AG09309 (cell line): ENCODE measurements at places on chromosomes 11 and 22.

DNA sequence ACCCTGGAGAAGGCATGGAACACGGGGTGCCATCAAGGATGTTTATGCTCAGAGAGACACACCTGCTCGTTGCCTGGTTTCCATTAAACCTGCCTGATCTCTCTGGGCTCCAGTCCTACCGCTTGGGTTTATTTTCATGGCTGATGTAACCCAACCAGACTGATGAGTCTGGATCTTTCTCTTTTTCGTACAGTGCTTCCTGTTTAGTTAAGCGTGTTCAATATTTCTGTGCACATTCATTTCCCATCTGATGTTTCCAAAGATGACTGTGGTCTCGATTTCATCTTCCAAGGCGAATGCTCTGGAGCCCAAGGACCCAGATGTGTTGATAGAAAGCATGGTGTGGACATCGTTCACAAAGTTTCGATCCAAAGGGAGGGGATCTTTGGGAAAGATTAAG, 84.3 kb downstream of the SNX19 start:
- DNase-seq: no peak

DNA sequence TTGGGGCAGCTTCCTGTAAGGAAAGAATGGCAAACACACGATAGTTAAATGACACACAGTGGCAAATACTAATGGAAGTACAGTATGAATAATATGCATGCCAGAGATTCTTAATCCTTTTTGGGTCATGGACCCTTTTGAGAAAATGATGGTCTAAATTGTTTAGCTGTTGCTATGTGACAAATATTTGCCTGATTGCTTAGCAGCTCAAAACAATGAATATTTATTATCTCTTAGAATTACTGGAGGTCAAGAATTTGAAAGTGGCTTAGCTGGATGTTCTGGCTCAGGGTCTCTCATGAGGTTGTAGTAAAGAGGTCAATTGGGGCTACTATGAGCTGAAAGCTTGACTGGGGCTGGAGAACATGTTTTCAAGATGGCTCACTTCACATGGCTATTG, 69.7 kb downstream of the FANCF start:
- no peak for DNase-seq

DNA sequence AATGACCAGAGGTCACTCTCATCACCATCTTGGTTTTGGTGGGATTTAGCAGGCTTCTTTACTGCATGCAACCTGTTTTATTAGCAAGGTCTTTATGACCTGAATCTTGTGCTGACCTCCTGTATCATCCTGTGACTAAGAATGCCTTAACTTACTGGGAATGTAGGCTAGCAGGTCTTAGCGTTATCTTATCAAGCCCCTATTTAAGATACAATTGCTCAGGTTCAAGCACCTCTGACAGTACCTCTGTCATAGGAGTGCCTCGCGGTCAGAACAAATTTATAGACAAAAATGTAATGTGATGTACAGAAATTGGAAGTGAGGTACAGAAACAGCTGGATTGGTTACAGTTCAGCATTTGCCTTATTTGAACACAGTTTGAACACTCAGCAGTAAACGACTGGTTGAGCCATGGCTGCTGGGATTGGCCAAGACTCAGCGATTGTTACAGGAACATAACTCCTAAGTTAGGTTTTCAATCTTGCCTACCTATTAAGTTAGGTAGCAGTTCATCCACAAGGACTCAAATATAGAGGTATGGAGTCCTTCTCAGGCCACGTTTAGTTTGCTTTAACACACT, 16.1 kb upstream of the TMEM123 start:
- DNase-seq: no peak

- no peak for DNase-seq
Observed at GRCh38 chr11:2968341-2968900, 23.7 kb downstream of the NAP1L4 start.

- DNase-seq: no peak
Observed at GRCh38 chr11:123069908-123070821, 8.2 kb upstream of the HSPA8 start.

DNA sequence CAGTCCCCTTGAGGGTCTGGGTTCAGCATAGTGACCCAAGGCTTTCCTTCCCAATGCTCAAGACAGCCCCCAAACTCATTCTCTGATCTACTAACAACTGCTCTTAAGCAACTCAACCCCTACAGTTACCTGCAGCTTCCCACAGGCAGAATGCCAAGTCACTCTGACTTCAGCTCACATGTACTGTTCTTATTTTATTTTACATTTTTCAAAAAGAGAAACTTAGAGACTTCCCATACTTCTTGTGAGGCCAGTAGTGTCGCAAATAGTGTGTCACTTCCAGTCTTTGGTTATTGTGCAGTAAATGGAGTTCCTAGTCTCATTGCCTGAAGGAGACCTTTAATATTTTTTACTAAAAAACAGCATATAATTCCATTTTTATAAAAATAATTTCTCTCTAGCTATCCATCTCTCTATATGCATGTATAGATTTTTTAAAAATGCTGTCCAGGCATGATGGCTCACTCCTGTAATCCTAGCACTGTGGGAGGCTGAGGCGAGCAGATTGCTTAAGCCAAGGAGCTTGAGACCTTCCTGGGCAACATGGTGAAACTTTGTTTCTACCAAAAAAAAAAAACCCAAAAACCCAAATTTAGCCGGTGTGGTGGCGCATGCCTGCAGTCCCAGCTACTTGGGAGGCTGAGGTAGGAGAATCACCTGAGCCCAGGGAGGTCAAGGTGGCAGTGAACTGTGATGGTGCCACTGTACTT, 41.8 kb downstream of the ENTHD1 start:
- DNase-seq: no peak

DNA sequence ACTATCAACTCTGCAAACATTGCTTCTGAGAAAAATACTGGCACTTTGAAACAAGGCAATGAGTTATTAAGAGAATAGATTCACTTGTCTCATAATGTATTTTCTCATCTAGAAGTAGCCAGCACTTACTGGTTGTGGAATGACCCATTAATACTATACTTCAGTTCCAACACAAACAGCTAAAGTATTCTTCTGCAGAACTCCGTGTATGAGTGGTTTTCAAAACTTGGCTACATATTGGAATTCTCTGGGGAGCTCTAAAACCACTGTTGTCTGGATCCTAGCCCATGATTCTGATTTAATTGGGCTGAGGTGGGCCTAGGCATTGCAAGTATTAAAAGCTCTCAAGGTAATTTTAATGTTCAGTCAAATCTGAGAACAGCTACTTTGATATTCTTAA, 1416.4 kb upstream of the RAG2 start:
- DNase-seq: no peak

GRCh38 chr11:129620237-129621104, 195.2 kb upstream of the TMEM45B start:
- no peak for DNase-seq

- DNase-seq: no peak
Observed at GRCh38 chr22:25193548-25193947, 6.1 kb upstream of the CRYBB3 start.

DNA sequence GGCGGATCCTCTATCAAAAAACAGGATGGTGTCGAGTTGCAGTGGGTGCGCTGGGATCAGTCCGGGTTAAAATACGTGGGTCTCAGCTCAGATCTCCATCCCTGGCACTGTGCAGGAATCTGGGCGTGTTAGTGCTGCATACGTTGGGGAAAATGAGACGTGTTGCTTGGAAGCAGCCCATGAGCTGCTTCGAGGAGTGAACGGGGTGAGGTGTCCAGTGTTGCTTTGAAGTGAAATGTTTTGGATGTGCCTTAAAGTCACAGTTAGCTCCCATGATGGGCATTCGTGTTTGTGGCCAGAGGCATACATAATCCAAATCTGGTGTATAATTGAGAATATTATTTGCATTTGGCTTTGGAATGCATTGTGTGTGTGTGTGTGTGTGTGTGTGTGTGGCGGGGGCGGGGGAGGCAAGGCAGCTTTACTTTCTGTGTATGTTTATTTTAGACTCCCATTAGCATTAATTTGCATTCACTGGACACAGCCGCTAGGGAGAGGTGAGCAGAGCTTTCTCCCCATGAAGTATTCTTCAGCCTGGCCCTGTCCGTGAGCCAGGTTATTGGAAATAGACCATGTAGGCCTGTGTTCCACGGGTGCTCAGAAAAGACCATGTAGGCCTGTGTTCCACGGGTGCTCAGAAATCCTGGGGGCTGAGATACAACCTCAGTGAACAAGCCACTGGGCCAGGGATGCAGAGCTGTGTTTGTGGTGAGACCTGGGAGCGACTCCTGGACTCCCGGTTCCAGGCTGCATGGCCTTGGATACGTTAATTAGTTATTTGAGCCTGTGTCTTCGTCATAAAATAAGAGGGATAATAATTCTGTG, 134.6 kb downstream of the ST3GAL4 start:
- DNase-seq: no peak

- no peak for DNase-seq
Observed at GRCh38 chr11:62341588-62341987, 4.3 kb downstream of the ASRGL1 start.

- no peak for DNase-seq
Observed at GRCh38 chr11:12556155-12556554, 118.1 kb upstream of the TEAD1 start.

DNA sequence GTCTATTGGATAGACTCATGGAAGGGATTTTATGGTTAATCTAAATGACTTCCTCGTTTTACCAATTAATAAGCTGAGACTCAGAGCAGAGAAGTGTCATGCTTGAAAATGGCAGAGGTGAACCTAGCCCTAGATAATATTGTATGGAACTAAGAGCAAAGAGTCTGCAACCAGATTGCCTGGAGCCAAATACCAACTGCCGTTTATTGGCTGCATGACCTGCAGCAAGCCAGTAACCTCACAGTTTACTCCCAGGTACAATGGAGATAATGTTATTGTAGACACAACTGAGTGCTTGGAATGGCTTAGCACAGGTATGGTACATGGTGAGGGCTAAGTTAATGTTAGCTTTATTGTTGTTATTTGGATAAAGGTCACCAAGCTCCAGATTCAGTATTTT, 84.6 kb upstream of the FAT3 start:
- DNase-seq: no peak

DNA sequence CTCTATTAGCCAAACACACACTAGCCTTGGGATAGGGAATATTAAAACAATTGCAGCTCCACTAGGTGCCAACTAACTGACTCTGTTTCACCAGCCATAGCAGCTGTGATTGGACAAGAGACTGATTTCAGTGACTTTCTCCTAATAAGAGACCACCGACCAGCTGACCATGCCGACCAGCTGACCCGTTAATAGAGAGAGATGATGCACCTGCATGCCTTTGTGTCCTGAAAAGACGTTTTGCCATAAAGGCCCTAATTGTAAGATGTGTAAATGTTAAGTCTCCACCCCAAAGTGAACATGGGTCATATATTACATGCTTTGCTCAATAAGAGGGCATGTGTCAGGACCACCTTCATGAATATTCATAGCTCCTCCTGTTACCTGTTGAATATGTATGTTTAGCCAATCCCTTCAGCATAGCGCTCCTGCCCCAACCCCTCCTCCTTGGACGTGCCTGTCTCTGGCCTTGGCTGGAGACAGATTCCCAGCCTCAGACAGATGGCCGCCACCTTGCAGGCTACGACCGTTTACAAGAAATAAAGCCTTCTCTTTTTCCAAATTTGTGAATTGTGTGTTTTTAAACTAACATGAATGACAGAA, 1.3 kb upstream of the NADSYN1 start:
- DNase-seq: no peak

DNA sequence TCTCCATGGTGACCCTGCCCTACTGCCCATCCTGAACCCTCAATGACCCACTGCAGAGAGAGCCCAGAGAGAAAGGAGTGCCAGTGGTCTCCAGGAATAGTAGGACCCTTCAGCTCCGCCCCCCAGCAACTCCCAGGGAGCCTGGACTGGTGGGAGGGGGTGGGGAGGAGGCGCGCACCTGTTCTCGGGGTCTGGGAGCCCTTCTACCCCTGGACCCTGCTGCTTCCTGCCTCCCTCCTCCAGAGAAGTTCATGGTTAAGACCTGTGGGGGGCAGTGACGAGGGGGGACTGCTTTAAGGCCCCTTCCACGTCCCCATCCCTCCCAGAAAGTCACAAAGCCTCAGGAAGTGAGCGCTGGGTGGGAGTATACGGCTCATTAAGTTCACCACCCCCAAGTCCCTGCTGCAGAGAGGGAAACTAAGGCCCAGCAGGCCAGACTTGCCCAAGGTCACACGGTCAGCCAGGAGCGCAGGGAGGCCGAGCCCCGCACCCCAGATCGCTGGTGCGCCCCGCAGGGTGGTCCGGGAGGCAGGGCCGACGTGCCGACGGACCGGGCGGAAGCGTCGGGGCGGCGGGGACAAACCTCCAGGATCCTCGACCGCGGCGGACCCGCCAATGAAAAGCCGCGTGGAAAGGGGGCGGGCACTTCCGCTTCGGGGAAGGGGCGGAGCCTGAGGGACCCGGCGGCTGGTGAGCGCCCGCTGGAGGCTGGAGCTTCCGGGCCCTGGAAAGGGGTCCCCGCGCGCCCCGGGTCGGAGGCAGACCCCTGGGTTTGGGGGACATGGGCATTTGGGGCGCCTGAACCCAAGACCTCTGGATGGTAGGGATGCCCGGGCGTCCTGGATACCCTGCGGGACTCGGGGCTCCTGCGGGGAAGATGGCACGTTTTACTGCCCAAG, at the start of the genes NUDT22 and TRPT1:
TSS of gene NUDT22 (plus strand) at position 667 of the 899 bp plus-strand sequence. CDS start 379 bp downstream, outside the sequence.
TSS of gene TRPT1 (minus strand) at position 579 of the 899 bp plus-strand sequence. CDS start at position 253, 326 bp downstream.
- no peak for DNase-seq

DNA sequence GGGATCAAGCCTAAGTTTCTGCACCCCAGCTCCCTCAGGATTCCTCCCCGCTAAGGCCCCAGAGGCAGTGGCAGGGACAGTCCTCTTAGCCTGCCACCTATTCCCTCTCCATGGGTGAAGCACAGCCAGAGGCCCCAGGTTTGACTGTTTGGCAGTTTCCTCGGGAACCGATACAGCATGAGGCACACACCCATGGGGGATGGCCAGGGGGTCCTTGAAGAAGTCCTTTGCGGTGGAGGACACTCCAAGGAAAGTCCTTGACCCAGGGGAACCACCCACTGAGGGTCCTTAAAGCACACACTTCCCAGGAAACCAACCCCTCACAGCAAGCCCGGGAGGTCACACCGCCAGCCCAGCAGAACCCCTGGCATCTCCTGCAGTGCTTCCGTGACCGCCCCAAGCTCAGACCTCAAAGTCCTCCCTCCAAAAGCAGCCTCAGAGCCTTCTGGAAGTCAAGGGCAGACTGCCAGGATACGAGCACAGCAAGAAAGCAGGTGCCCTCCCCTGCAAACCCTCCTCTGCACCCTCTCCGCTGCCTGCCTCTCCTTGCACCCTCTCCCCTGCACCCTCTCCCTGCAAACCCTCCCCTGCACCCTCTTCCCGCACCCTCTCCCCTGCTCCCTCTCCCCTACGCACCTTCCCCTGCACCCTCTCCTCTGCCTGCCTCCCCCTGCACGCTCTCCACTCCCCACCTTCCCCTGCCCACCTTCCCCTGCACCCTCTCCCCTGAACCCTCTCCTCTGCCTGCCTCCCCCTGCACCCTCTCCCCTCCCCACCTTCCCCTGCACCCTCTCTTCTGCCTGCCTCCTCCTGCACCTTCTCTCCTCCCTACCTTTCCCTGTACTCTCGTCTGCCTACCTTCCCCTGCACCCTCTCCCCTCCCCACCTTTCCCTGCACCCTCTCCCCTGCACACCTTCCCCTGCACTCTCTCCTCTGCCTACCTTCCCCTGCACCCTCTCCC, 1.4 kb downstream of the SIGIRR start:
- DNase-seq: no peak
